ENCODE measurements at places on chromosomes 4 and X.

DNA sequence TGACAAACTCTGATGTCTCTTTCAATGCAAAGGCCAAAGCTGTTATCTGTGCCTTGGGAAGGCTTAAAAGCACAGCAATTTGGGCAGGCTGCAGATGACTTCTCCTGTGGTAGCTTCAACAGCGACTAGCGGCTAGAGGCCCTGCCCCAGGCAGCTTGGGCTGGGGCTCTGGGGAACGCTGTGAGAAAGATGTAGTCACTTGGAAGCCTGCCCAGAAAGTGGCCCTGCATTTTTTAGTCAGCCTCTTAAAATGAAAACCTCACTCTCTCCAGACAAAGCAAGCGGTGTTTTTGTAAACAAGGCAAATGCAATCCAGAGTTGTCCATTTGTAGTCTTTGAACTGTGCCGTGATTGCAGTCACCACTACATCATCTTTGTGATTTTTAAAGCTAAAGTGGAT, 27.5 kb downstream of the PCYT1B start:
- no peak for DNase-seq

DNA sequence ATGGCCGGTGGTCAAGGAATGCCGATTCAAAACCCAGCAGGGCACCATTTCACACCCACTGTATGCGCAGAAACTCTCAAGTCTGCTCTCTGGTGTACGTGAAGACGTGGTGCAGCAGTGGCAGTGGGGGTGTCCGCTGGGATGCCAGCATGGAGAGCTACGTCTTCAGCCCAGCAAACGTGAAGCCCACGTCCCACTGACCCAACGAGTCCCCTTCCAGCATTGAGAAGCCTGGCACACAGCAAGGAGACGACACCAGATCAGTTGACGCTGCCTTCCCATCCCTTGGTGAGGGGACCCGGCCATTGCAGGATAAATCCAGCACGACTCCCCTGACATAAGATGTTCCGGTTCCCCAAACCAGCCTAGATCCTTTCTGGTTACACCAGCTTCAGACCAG, 2.2 kb upstream of the PLXNB3 start:
- no peak for DNase-seq

- no peak for DNase-seq
Observed at GRCh38 chrX:106898462-106898861, 4.7 kb downstream of the RIPPLY1 start.

GRCh38 chrX:133190877-133191738, 27.0 kb downstream of the TFDP3 start:
- DNase-seq = no peak

DNA sequence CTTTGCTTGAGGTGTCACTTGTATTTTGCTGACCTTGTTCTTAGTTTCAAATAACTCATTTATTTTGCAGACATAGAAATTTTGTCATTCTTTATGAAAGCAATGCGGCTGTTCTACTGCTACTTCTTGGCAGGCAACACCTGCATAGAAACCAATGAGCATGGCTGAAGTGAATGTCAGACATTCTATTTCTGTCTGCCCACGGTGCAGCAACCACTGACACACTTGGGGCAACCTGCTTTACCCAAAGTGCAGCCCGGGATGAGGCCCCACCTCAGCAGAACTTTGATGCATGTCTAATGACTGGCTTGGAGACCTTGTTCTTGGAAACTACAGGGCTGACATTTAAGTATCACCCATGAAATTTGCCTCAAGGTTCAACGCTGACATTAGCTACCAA, 93.6 kb downstream of the RBM47 start:
- no peak for DNase-seq

- no peak for DNase-seq
Observed at GRCh38 chr4:42488114-42488513, 90.8 kb downstream of the SHISA3 start.

- DNase-seq = no peak
Observed at GRCh38 chr4:174559894-174560293, 37.6 kb upstream of the HPGD start.

DNA sequence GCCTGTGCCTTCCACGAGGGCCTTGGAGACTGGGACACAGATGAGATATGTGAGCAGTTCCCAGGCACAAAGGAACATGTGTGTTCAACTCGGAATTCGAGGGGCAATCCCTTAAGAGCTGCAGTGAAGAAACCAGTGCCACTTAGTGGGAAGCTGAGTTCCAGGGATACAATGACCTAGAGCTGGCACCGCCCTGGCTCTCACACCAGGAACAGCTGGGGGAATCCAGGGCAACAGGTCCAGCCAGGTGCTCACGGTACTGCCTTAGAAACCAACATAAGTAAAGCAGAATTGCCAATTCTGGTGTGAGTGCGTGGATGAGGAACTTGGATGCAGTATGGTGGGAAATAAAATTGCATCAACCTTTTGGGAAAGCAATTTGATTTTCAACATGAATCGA, 122.9 kb downstream of the AFAP1 start:
- DNase-seq = no peak

GRCh38 chr4:140291259-140291658, 82.2 kb upstream of the SCOC start:
- no peak for DNase-seq

GRCh38 chr4:40228497-40229365, 31.9 kb downstream of the RHOH start:
- DNase-seq = no peak

- no peak for DNase-seq
Observed at GRCh38 chr4:102586002-102586643, 85.0 kb downstream of the NFKB1 start.

- DNase-seq = no peak
Observed at GRCh38 chr4:85368932-85369331, 106.0 kb upstream of the ARHGAP24 start.

DNA sequence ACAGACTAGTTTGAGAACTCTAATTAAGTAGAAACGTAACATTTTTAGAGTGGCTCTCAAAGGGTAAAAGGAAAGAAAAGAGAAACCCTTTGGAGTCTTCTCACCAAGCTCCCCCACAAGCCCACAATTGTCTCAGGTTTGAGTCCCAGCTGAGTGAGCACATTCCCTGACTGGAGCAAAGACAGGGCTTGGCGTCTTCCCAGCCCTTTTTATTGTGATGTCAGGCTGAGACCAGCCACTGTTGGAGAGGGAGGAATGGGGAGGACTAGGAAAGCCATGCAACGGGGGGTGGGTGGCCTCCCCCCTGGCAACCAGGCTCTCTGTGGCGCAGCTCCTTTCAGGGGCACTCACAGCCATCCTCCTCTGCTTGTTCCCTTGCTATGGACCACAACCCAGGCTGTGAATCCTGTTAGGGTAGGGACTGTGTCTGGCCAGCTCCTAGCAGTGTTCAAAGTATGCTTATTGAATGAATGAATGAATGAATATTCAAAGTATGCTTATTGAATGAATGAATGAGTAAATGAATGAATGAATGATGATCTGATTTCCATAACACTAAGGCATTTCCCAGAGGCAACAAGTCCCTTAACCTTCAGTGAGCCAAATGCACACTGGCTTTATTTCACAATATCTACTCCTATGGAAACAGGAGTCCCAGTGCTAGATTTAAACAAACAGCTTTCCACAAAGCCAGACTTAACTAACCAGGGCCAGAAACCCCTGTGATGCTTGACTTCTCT, 413.3 kb downstream of the MID1IP1 start:
- DNase-seq = no peak

DNA sequence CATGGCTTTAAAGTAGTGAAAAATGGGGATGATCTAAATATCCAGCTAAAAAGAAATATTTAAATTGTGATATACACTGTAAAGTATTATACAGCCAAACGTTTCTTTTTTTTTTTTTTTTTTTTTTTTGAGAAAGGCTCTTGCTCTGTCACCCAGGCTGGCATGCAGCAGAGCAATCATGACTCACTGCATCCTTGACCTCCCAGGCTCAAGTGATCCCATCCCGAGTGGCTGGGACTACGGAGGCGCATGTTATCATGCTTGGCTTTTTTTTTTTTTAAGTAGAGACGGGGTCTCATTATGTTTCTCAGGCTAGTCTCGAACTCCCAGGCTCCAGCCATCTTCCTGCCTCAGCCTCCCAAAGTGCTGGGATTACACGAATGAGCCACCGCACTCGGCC, 17.1 kb downstream of the SMIM14 start:
- DNase-seq = no peak

DNA sequence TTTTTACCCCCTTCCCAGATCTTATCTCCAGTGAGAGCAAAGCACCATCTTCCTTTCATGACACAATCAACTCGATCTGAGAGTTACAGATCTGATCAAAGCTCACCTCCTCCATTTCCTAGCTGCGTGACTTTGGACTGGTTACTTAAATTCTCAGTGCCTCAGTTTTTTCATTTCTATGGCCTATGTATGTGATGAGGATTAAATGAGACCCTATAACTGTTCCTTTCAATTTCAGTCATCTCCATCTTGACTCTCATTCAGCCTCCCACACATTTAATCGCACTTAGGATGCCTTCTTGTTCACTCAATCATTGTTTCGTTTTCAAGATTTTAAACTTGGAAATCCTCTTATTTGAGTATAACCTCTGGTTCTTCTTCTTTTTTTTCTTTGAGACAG, 20.1 kb upstream of the CXCR3 start:
- no peak for DNase-seq

GRCh38 chrX:103464072-103464773, 55.1 kb downstream of the RAB40A start:
- no peak for DNase-seq

GRCh38 chr4:151951671-151952050, 190.9 kb upstream of the GATB start:
- DNase-seq = no peak

DNA sequence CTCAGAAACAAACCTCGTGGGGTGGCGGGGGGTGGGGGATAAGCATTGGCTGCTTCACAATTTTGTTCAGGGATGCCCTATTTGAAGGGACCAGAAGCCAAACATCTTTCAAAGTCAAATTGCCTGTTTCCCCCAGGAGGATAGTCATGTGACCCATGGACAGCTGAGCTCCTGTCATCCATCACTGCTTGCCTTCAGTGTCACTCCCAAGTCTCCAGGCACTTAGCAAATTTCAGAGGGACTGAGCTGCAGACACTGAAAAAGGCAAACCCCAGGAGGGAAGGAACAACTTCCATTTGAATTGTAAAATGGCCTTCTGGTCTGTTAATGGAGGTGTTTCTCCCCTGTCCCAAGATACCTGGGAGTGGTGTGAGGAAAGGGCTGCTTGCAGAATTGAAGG, 73.4 kb downstream of the FRMPD3 start:
- no peak for DNase-seq

GRCh38 chr4:174996079-174996478, 77.9 kb downstream of the ADAM29 start:
- DNase-seq = no peak

DNA sequence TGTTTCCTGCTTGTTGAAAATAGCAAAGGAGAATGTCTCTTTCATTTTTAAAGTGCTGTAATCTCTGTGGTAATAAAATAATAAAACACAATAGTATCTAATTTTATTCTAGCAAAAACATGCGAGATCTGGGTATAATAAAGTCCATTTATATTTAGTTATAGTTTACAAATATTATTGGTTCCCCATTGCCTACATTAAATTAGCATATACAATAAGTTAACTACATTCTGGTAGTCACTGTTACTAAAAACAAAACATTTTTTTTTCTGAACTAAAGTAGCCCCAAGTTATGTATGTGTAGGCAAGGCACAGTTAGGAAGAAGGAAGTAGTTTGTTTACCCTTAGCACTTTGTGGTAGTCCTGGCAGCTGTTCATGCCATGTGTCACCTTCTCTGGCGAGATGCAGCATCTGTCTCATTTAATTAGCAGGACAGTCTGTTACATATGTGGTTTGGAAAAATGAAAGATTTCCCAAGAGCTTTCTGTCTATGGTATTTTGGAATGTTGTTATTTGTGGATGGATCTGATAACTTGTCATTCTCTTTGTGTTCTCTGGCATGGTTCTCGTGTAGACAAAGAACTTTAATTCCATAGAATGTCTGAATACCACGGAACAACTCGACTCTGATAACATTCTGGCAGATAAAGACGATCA, 231.3 kb upstream of the PITX2 start:
- no peak for DNase-seq

- DNase-seq = no peak
Observed at GRCh38 chr4:66974665-66975064, 570.6 kb downstream of the CENPC start.

DNA sequence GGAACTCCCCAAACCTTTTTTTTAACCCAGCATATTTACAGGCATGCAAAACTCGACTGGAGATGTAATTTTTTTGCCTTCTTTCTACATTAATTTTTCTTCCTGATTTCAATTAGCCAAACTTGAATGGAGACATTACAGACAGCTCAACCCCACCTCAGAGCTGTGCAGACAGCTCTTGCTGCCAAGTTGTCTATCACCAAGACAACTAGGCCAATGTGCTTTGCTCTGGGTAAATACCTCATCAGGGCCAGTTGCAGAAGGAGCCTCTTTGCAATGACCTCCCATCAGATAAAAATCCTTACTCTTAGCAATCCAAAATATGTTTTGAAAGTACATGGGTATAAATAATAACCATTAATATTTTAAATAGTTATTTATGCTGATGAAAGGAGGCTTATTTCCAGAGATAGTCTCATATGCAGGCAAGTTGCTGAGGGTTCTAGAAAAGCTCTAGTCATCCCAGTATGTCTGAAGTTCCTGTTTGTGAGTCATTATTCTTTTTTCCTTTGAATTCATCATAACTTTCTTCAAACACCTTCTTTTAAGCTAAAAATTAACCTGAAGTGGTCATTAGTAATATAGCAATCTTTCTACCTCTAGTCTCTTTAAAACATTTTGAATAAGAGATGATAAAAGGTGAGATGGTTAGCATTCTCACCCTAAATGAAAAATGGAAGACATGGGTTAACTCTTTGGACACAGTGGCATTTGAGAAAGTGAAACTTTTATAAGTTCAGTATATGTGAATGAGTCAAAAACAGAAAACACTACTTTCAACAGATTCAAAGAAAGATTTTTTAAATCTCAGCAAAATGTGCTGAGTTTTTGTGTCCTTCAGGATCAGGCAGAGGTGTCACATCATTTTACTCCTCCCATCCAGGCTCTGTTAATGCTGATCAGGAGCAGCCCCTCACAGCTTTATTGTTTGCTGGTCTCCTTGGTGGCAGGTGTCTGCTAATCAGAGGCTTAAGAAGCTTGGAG, 475.5 kb upstream of the FGF16 start:
- DNase-seq = no peak

DNA sequence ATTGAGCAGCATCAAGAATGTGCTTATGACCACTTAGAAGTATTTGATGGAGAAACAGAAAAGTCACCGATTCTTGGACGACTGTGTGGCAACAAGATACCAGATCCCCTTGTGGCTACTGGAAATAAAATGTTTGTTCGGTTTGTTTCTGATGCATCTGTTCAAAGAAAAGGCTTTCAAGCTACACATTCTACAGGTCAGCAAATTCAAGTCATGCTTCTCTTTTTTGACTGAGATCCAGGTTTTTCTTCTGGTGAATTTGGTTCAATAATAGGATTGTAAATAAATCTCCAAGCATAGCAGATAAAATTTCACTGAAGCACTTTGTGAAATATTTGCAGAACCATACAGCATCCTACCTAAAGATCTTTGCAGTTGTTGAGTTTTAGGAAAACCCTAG, 218.1 kb downstream of the TLL1 start:
- DNase-seq = no peak

GRCh38 chr4:42357325-42357724, 40.0 kb upstream of the SHISA3 start:
- DNase-seq = no peak
